ENCODE measurements at places on chromosomes 4 and X.
A peak's percentile ranks its signal among the peaks of the same experiment; 100 is the strongest.

DNA sequence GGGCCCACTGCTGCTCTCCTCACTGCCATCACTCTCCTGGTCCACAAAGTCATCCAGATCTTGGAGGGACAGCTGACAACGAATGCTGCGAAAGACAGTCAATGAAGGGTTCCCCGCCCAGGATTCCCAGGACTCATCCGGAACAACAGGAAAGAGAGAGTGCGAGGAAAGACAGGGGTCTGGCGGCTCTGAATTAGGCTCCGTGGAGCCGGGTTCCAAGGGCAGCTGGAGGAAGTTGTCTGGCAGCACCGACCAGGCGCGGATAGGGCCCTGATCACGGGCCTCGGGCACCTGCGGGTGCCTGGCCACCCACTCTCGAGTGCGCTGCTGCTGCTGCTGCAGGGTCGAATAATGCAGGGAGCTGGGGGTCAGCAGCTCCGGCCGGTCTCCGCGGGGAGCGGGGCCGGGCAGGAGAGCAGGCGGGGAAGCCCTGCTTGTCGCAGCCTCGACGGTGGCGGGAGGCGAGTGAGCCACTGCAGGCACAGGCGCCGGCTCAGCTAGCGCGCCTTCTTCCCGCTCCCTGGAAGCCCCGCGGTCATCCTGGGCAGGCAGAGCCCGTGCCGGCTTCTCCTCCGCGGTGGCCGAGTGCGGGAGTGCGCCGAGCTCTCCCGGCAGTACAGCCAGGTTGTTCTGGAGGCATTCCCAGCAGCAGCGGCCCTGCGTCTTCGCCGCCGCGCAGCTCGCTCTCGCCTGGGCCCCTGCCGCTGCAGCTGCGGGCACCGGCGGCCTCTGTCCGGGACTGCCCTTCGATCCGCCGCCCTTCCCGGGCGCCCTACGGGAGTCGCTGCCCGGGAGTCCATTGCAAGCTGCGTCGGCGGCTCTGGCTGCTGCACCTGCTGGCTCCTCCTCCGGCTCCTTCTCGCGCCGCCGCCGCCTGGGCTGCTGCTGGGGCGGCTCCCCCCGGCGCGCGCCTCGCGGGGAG lies 1.1 kb downstream of the SOWAHB start:
- no peak for DNase-seq

DNA sequence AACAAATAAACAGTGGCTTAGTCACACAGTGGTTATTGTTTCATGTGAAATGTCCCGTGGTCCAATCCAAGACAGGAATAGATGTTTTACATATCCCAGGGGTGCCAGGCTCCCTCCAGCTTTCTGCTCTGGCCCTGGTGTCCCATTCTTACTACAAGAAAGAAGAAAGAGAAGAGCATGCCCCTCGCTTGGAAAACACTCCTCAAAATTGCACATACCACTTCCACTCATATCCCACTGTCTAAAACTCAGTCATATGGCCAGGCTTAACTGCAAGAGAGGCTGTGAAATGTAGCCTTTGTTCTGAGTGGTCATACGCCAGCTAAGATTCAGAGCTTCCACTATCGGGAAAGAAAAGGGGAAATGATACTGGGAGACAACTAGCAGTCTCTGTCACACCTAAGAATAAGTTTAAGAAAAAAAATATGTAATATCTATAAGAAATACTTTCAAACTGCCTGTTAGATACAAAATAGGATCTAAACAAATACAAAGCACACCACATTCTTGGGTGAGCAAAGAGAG lies 306.8 kb upstream of the FAM241A start:
- DNase-seq, result no peak

DNA sequence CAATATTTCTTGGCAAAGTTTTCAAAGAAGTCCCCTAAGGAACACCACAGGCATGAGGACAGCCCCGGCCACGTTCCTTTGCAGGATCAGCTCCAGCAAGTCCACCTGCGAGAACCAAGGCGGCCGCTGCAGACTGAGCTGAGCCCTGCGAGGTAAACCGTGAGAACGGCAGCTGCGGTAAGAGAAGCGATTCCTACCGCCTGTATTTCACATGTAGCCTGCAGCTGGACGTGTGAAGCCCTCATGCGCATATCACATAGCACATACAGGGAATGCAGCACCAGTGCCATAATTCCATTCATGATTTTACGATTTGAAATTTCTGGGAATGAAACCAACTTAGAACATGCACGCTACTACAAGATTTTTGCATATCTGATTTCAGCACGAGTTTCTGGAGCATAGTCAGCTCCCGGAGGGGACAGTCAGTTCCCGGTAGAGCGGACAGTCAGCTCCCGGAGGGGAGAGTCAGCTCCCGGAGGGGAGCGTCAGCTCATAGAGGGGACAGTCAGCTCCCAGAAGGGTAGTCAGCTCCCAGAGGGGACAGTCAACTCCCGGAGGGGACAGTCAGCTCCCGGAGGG lies 41.7 kb downstream of the FGFRL1 start:
- peak; percentile 83 for DNase-seq

DNA sequence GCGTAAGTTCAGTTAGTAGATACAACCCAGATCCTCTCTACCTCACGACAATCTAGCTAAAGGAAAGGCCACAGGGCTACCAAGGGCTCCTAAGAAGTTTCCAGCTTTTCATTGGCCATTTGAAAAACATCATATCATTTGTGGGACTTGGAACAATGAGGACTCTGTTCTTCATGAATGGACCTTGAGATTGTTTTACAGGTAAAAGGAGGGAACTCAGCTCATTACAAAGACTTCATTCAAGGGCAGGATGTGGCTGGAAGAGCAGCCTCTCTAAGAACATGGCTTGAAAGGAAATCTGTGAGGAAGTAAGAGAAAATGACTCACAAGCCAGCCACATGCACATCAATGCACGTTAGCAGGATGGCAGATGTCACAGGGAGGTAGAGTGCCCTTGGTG lies 105.9 kb upstream of the SLC7A11 start:
- no peak for DNase-seq

DNA sequence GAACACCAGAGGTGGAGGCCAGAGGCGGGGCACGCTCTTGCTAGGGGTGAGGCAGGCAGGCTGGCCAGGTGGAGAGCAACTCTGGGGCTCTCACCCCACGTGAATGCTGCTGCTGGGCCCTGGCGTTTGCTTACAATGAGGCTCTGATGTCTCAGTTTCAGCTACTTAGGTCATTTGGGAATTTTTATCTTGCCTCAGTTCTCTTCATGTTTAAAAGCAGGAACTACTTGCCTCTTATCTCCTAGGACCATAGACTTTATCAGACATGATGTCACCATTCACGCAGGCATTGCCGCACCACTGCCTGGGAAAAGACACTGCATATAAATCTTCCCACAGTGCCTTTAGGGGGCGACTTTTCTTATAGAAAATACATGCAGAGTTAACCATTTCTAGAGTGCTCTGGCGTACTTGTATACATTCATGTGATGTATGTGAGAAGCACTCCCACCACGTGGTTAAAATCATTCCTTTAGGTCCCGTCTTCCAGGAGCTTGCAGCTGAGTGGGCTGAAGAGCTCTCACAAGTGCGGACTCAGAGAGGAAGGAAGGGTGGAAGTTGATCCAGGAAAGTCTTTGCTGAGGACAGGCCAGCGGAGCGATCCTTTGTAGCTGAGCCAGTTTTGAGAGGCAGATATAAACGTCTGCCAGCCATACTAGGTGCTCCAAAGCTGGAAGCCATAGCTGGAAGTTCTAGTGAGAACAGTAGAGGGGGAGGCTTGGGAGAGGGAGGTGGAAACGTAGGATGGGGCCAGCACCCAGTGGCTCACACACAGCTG lies 84.3 kb upstream of the CLDN34 start:
- DNase-seq, result no peak

DNA sequence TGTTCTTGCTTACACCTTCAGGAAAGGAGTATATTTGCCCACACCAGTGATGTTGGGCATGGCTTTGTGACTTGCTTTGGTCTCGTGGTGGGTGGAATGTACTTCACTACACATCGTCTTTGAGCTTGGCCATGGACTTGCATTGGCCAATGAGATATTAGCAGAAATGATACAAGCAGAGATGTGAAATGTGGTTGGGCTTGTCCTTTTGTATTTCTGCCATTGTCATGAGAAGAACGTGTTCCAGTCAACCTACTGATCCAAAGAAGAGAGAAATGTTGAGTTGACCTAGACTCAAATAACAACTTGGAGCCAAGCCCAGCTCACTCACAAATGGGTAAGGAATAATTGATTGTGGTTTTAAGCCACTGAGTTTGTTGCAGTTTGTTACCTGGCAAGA lies 138.4 kb upstream of the ARX start:
- no peak for DNase-seq

DNA sequence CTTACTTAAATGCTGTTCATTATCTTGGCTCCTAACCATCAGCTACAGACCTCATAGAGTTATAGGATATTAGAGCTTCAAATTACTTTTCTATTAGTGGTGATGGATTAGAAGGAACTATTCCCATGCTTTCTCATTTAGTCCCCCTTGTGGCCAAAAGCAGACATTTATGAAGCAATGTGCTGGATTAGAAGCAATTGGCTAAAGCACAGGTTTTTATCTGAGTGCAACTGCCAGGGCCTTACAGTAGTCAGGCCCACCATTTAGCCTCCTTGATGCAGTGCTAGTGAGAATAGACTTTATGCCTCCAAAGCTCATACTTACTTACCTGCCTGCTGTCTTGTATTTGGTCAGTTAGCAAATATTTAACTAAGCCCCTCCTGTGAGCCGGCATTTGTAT lies 93.0 kb downstream of the TSPAN7 start:
- no peak for DNase-seq

DNA sequence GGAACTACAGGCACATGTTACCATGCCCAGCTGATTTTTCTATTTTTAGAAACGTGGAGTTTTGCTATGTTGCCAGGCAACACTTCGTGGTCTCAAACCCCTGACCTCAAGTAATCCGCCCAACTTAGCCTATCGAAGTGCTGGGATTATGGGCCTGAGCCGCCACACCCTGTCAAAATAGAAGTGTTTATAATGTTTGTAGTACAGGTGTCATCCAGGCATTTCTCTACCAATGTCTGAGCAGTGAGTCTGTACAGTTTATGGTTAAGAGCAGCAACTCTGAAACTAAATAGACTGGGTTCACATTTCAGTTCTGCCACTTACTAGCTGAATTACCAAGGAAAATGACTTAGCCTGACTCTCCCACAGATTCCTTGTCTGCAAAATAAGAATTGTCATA lies 460.4 kb upstream of the GALNT7 start:
- no peak for DNase-seq

- DNase-seq, result no peak
Measured at GRCh38 chrX:134313418-134313817, 76.4 kb downstream of the CCDC160 start.
